ENCODE measurements at places on chromosomes 6 and 20. TPM values are rescaled to one million over a fixed set of nuclear protein-coding genes. Genes with fewer than 3 reads are reported as not detected.

DNA sequence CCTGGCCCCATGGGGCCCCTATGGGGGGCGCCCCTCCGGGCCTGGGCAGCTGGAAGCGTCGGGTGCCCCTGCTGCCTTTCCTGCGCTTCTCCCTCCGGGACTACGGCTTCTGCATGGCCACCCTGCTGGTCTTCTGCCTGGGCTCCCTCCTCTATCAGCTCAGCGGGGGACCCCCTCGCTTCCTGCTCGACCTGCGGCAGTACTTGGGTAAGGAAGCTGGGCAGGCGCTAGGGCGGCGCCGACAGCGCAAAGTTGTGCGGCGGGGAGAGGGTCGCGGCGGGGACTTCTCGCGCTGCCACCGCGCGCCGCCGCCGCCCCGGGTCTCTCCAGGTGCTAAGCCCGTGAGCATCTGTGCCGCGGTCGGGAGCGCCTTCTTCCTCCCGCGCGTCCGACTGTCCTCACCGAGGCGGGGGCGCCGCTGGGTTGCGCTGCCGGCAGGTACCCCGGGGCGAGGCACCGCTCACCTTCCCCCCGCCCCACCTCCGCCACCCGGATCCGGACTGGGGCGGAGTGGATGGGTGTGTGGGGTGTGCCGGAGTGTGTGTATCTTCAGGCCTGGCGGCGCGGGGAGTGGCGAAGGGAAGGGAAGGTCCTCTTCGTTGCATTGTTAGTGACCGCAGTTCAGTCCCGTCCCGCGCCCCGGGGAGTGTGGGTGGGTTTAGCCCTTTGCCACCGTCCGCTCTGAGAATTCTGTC, 788 bp downstream of the UST start:
- peak; percentile 25 for DNase-seq

DNA sequence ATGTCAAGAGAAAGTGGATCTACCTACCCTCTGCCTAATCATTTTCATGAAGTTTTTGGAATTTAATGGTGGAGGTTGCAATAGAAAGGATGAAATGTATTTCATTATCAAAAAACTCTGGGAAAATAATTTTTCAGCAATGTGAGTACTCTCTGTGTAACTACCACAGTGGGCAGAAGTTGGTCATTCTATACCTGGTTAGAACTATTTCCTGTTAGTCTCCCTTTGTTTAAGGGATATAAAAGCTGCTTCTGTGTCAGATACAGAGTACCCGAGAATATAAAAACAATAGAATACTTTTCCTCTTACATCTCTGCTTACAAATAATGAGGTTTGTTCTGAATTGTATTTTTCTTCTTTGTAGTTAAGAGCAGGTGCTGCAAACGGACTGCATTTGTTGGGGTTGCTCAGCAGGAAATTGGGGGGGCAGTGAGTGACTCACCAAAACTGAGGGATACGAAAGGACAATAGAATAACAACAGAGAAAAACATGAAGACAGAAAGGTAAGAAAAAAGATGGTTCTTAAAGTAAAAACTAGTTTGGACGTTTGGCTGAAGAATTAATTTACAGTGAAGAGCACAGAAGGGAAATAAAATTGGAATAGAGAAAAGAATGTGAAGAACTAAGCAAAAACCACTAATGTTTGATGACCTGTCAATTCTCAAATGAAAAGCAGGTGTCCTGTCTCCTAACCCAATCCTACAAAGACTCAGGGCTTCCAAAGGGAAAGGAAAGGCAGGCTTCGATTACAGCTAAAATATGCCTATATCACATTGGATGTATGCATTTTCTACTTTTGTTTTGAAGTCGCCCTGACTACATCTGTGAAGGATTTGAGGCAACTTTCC, 703.1 kb downstream of the RFPL4B start:
- no peak for DNase-seq

Gene RGS17
- 2.3 TPM for polyA plus RNA-seq

- no peak for DNase-seq
Observed at GRCh38 chr6:33827546-33828451, 24.0 kb upstream of the MLN start.

DNA sequence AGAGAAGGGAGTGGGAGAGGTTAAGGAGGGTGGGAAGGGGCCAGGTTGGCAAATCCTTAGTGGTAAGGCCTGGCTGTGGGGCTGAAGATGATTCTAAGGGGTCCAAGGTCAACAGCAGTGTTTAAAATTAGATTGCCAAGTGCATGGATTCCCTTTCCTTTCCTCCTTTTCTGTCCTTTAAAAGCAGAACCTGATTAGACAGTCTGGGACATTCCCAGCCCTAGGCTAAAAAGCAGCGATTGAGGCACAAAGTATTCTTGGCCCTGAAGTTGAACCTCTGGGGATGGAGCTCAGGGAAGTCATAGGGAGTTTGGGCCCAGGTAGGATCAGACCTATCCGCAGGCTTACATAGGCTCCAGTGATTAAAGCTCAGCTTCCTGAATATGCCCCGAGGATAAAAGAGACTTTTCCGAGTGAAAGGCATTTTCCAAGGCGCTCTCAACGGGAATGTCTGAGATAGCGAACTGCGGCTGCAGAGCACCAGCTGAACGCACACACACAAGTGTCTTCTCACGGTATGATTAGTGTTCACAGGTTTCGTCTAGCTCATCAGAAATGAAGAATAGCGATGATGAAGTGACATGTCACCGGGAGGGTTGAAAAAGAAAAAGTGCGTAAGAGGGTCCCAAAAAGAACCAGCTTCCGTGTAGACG, 787 bp upstream of the CARMIL1 start:
- no peak for DNase-seq

GRCh38 chr20:60410618-60411264, 452.5 kb downstream of the CDH26 start:
- DNase-seq: no peak

DNA sequence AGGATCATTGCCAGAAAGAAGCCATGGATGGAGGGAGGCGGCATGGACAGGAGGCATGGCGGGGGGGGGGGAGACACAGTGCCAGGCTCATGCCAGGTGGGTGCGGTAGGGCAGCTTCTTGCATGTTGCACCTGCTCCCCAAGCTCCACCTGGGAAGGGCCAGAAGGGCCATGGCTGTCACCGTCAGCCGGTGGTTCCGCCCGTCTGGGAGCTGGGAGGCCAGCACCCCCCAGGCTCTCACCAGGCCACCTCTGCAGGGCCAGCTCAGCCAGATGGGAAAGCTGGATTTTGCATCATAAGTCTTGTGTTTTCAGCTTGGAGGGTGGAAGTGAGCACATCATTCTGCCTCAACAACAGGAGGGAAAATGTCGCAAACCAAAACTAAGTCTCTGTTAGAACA, 404.7 kb downstream of the TAF4 start:
- no peak for DNase-seq

DNA sequence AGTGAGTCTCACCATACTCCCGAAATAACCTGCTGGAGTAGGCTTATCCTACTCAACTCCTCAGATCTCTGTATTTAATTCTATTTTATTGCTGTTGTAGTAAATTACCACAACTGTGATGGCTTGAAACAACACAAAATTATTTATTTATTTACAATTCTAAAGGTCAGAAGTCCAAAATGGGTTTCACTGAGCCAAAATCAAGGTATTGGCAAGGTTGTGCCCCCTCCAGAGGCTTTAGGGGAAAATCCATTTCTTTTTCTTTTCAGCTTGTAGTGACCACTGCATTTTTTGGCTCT, 869 bp upstream of the SLC17A2 start:
- no peak for DNase-seq

DNA sequence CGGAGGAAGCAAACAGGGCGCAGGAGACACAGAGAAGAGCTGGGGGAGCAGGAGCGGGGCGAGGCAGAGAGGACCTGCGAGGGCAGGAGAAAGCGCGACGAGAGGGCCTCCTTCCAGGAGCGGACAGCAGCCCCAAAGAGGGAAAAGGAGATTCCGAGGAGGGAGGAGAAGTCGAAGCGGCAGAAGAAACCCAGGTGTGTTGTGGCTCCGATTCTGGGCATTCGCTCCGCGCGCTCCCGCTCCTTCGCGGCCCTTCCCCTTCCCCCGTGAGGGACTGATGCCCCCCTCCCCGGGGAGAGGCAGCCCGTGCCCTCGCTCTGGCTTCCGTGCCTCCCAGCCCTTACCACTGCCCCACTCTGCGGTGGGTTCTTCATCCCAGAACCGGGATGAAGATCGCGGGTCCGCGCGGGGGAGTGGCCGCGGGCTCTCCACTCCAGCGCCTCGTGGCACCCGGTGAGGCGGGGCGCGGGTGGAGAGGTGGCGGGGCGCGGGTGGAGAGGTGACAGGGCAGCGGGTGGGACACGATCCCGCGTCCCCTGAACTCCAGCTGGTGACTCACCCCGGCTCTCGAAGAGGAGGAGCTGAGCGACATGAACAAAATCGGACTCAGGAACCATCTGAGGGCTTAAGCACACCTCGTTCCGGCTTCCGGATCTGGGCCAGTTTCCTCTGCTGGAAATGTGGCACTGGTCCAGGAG, 22.4 kb downstream of the TMC2 start:
- no peak for DNase-seq

Gene SGK2
- polyA plus RNA-seq: 30.6 TPM

Gene SLPI
- 0.34 TPM for polyA plus RNA-seq

DNA sequence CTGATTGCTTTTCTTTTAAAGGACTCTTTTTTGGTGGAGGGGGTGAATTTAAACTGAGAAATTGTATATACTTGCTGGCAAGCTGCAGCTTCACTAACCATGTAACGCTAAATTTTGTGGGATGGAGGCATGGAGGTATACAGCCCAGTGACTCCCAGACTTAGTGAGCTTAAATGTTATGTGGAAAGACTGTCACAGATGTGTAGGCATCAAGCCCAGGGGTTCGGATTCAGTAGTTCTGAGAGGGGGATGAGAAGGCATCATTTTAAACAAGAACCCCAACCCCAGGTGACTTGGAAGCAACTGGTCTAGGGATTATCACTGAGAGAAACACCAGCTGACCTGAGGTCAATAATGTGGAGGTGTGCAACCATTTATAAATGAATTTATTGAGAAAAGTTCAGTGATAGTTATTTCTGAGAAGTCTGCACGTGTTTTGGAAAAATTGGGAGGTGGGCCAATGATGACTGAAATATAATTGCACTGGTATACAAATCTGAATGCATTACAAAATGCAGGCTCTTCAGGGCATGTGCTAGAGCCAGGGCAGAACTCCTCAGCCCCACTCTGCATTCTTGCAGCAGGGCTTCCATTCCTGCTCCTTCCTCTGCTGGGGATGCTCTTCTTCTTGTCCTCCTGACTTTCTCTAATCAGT, 26.9 kb downstream of the RFPL4B start:
- no peak for DNase-seq

Gene EYA2
- 0.67 TPM for polyA plus RNA-seq

DNA sequence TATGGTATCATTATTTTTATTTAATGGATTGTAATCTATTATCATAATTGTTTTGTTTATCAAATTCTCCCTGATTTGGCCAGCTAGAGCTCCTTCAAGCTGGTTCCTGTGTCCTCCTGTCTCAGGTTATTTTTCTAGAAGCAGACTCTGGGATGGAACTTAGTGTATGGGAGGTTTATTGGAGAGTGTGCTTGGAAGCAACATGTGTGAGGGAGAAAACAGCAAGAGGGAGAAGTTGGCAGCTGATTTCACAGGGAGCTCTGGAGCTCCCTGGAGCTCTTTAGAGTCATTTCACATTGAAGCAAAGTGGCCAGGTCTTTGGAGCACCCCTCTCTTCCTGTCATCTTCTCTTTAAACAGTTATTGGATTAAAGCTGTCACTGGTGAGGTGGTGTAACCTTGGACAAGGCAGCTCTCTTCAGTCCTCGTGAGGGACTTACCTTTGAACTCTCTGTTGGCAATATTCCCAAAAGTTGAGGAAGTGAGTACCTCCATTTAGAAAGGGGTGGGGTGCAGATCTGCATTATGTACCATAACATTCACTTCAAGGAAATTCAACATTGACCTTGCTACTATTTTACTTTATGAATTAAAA, 103.6 kb downstream of the PHF3 start:
- DNase-seq: no peak

GRCh38 chr20:24813496-24813895, 135.6 kb upstream of the CST7 start:
- DNase-seq: no peak

DNA sequence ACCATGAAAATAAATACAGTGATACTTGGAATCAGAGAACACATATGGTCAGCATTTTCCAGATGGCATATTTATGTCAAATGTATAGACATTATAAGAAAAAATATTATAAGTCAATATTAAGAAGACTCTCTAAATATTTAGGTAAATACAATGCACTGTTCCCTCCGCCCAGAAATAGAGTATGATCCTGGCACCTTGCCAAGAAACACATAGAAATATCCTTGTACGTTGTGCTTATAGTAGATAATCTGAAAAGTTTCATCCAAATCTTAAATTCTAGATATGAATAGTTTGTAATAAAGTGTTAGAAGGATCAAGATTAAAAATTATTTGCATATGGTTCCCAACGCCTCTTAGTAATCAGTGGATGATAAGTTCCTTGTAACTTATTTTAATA, 645.8 kb upstream of the GJE1 start:
- no peak for DNase-seq

DNA sequence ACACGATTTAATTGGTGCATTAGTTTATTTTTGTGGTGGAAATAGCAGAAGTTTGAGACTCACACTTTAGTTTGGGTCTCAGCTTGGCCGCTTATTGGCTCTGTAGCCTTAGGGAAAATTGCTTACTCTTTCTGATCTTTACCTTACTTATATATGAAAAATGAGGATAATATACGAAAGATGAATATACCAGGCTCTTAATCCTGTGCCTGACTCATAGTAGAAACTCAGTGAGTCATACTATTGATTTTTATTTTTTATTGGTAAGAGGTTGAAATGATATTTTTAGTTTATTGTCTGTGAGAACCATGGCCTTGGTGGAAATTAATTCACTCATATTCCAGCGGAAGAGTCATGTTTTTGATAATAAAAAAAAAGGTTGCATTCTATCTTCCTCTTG, 11.2 kb downstream of the DOK5 start:
- no peak for DNase-seq

Gene CLDN20
- 0.55 TPM for polyA plus RNA-seq

Gene FAM83C
- 0.06 TPM for polyA plus RNA-seq

- no peak for DNase-seq
Observed at GRCh38 chr6:97656706-97657350, 373.8 kb upstream of the MMS22L start.

Data from right renal pelvis (tissue), 4 donors.